ENCODE measurements at places on chromosomes 3 and 15.

- peak; percentile 47 for DNase-seq
Measured at GRCh38 chr3:40580494-40581091, 55.8 kb downstream of the ZNF621 start.

DNA sequence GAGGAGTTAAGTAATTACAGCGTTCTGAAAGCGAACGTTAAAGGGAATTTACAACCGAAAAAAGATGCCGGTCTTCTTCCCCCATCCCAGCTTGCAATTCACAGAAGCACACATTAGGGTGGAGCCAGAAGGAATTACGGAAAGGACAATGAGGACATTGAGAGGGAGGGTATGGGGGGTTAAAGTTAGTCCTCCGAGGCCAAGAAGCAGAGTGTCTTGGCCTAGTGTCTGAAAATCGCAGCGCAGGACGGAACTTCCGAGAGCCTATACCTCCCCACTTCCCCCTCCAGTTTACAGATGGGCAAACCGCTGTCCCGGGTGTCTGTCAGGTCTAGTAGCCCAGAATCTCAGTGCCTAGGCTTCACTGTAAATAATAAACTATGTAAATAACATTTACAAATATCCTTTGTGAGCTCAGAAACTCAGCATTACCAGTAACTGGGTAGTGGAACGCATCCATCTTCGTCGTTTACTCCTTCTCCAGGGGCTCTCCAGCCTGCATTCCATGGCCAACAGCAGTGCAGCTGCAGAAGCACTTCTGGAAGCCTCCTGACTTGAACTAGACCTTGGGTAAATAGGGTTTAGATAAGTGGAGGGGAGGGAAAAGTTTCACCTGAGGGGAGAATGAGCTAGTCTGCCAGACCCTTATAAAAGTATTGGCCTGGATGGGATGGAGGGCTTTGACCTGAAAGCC, 922 bp downstream of the ADPRH start:
- DNase-seq = no peak

GRCh38 chr15:77528968-77529319, 103.8 kb downstream of the LINGO1 start:
- no peak for DNase-seq

DNA sequence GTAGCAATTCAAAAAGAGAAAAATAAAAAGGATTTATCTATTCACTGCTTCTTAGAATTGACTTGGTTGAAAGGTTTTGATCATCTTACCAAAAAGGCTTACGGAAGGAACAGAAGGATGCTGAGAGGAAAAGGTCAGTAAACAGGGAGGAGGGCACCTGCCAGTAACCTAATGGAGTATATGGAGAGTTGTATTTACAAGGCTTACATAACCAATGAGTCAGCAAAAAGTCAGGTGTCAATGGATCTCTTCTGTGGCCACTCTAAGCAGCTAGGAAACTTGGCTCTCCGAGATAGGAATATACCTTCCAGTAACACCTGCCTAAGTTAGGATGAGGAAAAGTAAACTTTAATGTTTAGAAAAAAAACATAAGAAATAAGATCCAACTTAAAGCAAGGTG, 80.5 kb upstream of the PLXND1 start:
- peak; percentile 43 for DNase-seq

GRCh38 chr3:106431721-106432120, 562.9 kb upstream of the CBLB start:
- no peak for DNase-seq

DNA sequence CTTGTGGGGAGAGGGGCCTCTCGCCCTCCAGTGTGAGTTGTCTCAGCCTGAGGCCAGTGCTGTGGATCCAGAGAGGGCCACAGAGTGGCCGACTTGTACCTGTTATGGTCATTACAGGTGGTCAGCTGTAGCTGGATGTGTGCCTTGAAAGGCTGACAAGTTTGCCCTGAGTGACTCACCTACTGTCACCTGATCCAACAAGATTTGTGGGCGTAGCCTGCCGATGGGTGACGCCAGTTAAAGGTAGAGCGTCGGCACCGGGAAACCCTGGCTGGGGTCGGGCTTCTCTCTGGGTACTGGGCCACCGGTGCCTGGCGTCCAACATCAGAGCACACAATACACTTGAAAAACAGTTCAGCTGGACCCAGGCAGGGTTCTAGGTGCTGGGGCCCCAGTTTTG, 2.8 kb upstream of the ISG20 start:
- DNase-seq = no peak

- DNase-seq = no peak
Measured at GRCh38 chr15:78907577-78907976, 34.9 kb downstream of the MORF4L1 start.

DNA sequence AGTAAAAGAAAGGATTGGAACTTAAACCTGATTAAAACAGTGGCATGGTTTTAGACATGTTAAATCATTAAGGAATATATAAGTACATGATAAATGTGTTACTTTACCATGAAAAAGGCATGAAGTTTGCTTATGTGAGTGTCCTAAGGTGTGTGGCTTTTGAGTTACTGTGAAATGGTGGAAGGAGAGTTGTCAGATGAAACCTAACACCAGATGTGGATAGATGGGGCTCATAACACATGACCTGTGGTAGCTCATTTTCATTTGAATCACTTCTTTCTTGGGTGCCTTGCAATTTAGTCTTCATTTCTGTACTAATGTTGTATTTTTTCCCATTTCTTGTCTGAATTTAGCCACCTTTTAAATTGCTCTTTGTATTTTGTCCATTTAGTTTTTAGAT, 13.0 kb downstream of the MEF2A start:
- no peak for DNase-seq

DNA sequence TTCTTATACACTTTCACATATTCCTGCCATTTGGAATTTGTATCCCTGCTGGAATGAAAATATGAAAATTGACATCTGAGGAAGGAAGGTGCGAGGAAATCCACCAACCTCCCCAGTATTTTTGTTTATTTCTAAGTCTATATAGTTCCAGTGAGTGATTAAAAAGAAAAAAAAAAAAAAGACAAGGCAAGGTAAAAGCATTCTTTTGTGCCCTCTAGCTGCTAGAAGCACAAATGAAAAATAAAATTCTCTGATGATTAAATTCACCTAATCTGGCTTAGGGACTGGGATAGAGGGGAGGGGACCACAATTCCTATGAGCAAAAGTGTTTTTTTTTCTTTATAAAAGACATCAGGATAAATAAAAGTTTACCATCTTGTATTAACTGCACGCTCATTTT, 370.9 kb downstream of the NR2F2 start:
- DNase-seq = peak; percentile 21

- no peak for DNase-seq
Measured at GRCh38 chr15:40766194-40766815, 2.4 kb downstream of the GCHFR start.

DNA sequence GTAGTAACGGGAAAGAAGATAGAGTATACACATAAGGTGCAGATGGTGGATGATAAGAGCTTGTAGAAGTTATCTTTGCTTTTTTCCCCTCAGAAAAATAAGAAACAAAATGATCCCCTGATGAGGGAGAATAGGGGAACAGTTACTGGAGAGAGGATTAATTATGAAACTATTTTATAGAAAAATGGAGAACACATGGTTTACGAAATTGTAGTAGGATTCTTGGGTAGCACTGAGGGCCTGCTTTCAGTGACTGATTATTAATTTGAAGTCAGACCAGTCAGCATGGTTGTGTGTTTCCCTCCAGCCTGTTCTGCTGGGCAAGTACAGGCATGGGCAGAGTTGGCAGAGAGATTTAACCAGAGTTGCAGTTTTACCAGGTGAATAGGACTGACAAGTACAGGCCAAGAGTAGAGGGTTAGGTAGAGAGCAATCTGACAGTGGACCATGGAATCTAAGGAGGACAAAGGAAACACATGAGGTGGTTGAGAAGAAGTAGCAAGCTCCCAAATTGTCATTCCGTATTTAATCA, 5.9 kb downstream of the SLC49A4 start:
- no peak for DNase-seq

GRCh38 chr3:159080256-159080655, 278.4 kb downstream of the MFSD1 start:
- no peak for DNase-seq

DNA sequence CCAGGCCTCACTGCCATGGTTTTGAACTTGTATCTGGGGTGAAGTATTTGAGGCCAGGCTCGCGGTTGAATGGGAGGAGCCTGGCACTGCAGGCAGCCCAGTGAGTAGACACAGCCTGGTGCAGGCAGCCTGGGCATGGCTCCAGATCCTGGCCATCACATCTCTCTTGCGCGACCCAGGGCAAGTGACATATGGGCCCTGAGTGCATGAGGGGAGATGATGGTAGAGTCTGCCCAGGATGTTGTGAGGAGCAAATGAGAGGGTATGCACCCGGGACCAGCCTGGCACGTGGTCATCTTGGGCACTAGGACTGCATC, 103.5 kb downstream of the TBC1D2B start:
- no peak for DNase-seq

- no peak for DNase-seq
Measured at GRCh38 chr3:182268711-182269110, 524.6 kb upstream of the ATP11B start.

DNA sequence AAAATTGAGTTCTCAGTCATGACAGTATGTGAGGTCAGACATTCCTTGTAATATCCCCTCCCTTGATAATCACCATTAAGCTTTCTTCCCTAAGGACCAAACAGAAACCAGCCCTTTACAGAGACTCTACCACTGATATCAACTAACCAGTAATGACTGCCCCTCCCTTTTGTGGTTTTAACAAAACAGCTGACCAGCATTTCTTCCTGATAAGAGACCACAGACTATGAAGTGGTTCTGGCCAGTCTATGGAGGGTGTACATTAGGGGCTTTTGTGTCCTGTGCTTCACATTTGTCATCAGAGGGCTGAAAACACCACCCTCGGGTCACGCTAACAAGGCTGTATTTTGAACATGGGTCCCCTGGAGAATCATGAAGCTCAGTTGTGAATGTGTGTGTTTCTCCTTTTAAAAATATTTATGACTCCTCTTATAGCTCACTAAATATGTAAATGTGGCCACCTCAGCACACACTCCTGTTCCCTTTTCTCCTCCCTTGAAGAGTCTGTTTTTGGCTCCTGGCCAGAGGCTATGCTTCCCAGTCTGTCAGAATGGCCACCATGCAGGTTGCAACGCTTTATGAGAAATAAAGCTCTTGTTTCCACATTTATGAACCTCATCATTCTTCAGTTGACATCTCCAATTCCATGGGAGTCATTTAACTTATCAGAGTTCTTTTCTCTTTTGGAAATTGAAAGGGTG, 239.3 kb downstream of the CPNE4 start:
- DNase-seq = peak; percentile 53

DNA sequence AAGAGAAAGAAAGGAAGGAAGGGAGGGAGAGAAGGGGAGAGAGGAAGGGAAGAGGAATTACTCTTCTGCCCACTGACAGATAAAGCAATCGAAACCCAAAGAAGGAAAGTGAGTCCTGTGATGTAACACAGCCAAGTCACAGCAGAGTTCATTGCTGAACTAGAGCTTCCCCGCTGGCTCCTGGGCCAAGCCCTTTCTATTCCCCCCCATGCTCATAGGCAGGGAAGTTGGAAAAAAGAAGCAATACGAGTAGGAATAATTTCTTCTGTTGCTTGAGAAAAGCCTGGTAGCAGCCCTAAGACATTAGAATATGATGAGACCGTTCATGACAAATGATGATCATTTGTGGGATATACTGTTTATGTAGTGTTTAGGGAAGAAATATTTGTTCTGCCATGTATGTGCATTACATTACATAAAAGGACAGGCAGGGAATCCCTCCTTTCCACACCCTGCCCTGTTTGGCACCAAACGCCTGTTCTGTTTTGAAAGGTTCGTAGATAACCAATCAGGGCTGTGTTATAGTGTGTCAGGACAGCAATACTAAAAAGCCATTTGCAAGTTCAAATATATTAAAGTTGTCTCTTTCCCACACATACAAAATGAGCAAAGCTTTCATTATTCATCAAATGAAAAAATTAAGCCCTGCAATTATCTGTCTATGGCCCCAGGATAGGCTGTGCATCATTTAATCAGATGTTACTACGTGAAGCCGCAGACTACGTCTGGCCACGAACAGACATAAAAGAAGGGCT, 111.0 kb upstream of the TRPM1 start:
- no peak for DNase-seq

DNA sequence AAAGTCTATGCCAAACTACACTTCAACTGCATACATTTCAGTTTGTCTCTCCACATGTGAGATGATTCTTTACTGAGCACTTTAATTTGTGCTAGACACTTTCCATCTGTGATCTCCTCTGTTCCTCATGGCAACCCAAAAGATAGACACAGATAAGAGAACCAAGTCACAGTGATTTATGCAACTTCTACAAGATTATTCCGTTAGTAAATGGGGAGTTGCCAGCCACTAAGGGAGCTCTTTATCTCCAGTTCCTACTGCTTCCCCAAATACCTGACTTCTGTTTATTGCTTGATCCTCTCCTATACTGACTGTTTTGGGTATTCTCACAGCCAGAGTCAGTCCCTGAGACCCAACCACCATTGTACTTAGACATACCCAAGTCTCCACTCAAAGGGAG, 24.1 kb upstream of the AKAP13 start:
- DNase-seq = no peak

- DNase-seq = no peak
Measured at GRCh38 chr3:163672954-163673353, 1405.3 kb downstream of the SI start.

- no peak for DNase-seq
Measured at GRCh38 chr3:146277953-146278631, 27.2 kb upstream of the PLSCR4 start.

GRCh38 chr3:159951540-159951939, 37.1 kb upstream of the IL12A start:
- DNase-seq = no peak

DNA sequence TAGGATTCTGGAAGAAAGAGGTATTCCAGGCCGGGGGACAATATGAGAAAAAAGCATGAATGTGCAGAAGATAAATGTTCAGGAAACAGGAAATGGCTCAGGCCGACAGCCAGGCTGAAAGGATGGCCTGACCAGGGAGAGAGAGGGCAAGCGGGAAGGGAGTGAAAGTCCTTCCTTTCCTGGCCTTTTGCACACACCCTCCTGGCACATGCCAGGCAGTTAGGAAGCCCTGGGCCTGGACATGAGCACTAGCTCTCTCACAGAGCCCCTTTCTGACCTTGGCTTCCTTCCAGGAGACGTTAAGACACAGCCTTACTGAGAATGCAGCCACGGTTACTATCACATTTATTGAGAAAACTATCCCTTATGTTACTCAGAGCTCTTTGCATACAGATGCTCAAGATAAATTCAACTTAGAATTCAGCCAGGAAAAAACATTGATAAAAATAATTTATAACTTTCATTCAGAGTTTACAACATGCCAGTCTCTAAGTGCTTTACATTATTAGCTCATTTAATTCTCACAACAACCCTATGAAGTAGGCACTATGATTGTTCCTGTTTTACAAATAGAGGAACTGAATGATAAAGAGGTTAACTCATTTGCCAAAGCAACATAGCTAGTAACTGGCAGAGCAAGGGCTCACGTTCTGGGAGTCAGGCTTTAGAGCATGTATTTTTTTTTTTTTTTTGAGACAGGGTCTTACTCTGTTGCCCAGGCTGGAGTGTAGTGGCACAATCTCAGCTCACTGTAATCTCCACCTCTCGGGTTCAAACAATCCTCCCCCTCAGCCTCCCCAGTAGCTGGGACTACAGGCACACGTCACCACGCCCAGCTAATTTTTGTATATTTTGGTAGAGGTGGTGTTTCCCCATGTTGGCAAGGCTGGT, 39.4 kb upstream of the SMAD3 start:
- peak; percentile 52 for DNase-seq

- DNase-seq = no peak
Measured at GRCh38 chr3:43641306-43642114, 19.7 kb upstream of the ANO10 start.
